ENCODE measurements at places on chromosomes 11 and 22.
A peak's percentile ranks its signal among the peaks of the same experiment; 100 is the strongest.

- no peak for DNase-seq
These were observed 61.7 kb downstream of the DDI1 start for GRCh38 chr11:104098132-104098531.

DNA sequence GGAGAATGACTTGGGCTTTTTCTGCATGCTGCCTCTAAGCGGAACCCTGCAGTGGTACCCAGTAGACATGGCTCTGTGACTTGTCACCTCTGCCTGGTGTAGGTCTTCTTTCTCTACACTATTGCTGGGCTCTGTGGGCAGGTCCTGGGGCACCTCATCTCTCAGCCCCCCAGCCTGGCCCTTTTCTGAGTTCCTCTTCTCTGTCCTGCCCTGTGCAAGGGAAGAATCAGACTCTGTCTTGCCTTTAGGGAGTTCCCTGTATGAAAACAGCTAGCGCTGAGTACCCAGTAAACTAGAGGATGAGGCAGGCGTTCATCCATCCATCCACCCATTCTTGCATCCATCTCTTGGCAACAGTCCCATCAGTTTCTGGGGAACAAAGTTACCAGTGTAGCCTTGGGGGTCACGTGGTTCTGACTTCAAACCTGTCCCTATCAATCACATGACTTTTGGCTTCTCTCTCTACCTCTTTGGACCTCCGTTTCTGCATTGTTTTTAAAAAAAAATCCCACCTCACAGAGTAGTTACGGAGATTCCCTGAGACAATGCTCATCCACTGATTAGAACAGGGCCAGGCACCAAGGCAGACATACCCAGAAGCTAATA is 86.4 kb upstream of the WNT11 start:
- no peak for DNase-seq

DNA sequence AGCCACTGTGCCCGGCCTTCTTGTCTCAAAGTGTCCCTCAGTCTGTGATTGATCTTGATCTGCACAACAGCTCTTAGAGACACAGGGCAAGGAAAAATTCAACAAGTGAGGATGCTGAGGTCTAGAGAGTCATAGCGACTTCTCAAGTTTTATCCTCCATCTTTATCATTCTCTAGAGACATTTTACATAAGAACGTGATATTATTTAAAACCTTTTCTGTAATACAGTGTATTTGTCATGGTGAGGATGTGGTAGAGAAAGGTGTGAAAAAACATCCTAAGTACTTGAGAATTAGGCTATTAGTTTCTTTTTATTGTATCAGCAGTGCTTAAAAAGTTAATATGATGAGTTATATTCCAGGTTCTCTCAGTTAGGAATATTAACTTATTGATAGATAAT is 50.2 kb downstream of the EMSY start:
- no peak for DNase-seq

DNA sequence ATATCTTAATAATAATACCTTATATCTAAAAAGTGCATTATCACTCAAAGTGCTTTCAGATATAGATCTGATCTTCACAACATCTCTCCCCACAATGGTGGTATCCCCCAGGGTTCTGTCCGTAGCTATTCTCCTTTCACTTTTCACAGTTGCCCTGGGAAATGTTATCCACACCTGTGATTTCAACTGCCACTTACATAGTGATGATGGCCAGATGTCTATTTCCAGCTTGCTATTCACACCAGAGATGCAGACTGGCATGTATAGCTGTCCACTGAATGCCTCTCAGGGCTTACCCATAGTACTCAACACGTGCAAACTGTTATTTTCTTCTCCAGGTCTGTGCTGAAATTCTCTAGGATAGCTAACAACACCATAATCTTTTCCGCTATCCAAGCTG is 724.7 kb downstream of the DLG2 start:
- DNase-seq = no peak

DNA sequence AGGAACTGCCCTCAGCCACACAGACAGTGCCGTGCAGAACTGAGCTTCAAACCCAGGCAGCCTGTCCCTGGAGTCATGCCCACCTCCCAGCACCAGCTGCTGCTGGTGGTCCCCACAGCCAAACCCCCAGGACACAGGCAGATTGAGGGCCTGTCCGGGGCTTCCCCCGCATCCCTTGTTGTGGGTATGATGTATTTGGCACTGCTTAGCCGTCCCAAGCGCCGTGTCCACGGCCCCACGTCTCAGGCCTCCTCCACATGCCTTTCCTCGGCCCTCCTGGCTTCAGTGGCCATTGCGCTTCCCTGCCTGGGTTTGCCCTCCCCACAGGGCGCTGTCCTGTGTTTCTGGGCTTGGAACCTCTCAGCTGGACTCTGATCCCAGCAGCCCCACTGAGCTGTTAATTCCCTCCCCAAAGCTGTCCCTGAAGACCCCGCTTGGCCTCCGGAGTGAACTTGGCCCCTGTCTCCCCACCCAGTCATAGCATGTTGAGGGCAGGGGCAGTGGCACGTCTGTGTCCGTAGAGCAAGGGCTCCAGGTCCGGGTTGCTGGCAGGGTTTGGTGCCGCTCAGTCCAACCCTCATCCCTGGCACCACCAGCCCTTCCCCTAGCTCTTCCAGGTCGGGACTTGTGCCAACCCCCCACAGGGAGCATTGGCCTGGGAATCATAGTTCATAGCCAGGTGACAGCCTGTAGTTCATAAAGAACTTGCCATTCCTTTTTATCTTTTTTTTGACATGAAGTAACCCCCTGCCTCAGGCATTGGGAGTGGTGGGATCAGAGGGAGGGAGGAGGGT is 34.5 kb upstream of the TEF start:
- DNase-seq = no peak

DNA sequence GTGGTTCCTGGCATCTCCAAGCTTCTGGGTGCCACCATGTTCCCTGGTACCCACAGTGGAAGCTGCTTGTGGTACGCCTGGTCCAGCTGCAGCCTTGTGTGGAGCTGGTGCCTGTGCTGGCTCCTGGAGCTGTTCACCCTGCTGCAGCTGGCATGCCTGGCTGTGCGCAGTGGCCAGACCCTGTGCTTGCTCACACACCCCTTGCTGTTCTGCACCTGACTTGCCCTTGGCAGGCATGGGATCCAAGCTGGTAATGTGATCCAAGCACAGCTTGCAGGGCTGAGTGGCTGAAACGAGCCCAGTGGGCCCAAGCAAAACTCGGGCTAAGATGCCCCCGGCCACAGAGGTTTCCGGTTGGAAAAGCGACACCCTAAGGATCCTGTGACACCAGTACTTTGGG is 104.7 kb upstream of the CLMP start:
- DNase-seq = no peak

DNA sequence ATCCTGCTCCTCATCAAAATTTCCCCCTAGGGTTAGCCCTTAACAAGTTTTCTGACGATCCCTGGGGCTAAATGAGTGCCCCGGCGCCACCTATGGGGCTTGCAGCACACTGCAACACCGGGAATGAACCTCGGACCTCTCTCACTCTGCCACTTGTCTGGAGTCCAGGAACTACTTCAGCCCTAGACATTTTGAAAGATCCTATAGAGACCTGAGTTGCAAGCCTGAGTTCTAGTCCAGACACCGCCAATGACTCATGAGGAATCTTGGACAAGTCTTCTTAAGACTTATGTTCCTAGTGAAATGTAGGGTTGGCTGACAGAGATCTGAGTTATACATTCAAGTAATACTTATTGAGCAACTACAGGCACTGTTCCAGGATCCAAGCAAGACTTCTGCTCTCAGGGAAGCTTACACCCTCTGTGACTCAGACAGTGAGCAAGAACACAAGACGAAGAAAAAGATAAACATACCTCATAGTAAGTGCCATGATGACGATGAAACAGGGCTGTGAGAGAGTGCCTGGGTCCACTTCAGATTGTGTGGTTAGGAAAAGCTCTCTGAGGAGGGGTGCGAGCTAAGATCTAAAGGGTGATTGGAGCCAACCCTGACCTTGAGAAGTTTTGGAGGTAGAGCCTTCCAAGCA is 10.2 kb upstream of the STK33 start:
- peak; percentile 83 for DNase-seq

GRCh38 chr11:44746894-44747293 is 20.1 kb downstream of the TSPAN18 start:
- no peak for DNase-seq

- no peak for DNase-seq
These were observed 1451.2 kb downstream of the BRD1 start for GRCh38 chr22:48376428-48376827.

- no peak for DNase-seq
These were observed 7.1 kb upstream of the VWA5A start for GRCh38 chr11:124108156-124108555.

Data from brain pericyte (primary cell).